CD4-positive, alpha-beta T cell treated with Interleukin-17A for 1 hour (primary cell): ENCODE measurements at places on chromosomes 5 and 9.

DNA sequence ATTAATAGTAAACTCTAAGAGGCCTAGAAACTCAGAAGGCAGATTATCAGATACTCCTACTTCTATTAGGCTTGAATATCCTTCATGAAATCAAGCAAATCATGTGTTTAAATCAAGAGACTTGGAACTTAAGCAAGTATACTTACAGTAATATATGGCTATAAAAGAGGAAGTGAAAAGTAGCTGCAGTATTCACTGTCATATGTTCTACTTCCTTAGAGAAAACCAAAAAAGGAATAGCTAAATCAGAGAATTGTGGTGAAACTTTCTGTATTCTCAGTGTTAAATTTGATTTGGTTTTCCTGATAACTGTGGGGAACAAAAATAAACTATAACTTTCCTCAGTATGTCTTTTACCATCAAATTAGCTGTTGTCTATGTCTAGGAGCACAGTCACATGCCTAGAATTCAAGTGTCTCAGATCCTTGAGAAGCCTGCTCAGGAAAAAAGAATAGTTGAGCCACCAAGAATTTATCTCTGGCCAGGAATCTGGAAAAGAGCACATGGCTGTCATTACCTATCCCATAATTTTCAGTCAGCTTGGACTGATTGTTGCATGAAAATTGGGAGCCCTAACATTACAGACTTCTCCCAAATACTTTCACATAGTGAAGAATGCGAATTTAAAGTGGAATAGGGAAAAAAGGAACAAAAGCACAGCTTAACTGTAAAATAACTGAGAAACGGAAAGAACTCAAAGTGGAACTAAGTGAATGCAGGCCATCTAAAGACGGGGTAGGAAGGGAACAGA lies 1.7 kb downstream of the FKBP15 start:
- peak; percentile 2 for DNase-seq

DNA sequence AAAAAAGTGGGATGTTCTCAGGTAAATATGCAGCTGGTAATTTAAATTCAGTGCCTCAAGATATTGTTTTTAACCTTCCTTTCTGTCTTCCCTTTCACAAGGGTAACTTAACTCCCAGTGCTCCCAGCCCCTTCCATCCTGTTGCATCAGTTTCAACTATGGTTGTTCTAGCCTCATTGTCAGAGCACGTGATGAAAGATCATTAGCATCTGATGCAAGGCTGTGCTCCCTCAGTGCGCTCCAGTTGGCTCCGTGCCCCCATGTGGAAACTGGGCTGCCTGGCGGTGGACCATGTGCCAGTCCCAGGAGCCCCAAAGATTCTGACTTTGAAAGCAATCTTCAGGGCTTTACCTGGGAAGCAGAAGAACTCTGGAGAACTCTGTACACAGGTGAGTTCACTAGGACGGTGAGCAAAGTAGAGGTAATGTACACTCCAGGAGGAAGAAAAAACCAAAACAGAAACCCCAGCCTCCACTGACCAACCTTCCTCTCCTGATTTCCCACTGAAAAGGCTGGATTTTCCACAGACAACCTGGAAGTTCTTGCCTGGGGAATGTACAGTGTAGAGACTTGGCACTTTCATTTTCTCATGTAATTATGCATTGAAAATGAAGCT lies 96.9 kb downstream of the SLC1A3 start:
- DNase-seq = no peak

- DNase-seq = peak; percentile 1
Measured at GRCh38 chr9:113221800-113222481, 597 bp downstream of the SLC31A1 start.

DNA sequence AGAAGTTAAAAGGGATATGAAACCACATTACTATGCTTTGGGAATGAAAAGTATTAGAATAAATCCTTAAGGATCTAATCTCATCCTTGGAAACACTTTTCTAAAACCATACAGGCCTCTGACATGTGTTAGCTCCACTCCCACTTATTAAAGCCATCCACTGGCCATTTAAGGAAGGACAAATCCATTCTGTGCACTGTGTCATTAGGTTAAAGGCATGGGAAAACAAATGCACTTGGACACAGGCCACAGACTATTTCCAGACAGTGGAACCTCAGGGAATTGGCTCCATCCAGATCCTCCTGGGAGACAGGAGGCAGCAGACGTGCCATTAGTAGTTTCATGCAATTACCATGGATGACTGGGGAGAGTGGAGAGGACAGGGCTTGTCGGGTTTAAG lies 454.9 kb downstream of the ENC1 start:
- DNase-seq = no peak

DNA sequence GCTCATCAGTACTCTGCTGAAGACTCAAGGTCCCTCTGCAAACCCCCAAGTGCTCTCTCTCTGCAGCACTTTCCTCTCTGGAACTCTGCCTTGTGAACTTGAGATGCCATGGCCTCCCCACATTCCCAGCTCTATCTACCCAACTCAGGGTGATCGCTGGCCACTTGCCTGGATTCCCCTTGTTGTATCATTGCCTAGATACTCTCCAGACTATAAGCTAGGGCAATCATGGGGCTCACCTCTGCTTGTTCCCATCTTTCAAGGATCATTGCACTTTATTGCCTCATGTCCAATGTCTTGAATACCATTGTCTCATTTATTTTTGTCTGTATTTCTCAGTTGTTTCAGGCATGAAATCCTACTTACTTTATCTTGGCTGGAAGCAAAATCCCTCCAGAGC lies 144.1 kb downstream of the PLPPR1 start:
- no peak for DNase-seq

- DNase-seq = peak; percentile 22
Measured at GRCh38 chr9:114616684-114617520, 5.8 kb downstream of the TMEM268 start.

DNA sequence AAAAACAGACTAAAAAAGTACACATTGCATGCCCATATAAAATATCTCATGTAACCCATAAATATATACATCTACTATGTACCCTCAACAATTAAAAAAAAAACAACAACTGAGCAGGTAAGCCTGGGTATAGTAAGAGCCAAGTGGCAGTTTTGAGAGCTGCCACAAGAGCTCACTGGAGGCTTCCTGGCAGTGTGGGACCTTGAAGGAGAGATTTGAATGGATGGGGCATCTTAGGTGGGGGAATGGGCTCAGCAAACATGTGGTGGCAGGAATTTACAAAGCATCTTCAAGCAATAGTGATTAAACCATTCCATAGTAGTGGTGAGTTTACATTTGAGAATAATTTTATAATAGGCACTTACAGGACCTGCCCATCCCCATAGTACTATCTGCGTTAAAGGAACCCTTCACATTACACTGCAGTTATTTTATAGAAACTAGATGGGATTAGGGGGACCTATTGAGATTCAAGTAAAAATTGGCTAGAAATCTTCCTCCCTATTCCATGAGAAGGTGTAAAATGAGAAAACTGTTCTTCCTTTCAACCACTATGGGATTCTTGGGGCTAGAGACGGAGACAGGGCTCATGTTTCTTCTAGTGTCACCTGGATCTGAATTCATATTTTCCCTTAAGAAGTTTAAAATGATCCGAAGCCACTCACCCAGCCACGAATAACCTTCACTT lies 6.9 kb downstream of the MEGF10 start:
- DNase-seq = no peak

GRCh38 chr5:16554110-16554509 lies 62.7 kb downstream of the RETREG1 start:
- DNase-seq = no peak

DNA sequence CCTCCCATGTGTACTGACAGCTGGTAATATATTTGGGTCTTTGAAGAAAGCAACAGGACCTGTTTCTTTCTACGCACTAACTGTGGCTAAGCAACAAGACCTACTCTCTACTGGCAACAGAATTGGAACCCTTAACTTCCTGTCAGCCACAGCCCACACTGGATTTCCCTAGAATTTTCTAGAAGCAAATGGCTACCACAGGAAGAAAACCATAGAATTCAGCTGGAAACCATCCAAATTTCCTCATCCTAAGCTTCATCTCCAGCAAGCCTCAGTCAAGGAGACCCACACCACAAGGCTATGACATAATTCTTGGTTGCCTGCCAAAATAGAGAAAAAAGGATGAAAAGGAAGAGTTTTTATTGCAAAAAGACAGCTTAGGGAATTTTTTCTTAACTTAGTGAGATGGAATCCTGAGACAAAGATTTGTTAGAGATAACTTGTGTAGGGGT lies 171.8 kb upstream of the TNC start:
- no peak for DNase-seq

DNA sequence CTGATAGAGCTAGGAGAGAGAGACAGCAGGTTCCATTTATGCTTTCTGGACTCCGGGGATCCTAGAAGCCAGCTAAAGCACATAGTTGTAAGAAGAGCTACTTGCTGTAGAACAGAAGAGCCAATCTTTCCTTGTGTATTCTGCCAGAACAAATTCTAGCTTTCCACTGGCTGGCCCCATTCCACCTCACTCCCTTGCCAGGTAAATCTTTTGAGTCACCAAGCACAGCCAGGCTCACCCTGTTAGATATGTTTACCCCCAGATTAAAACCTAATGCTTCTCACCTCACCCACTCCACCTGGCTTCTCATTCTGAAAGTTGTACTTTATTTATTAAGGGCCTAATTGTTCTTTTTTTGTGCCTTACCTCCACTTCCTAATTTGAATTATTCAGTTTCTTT lies 48.9 kb upstream of the CHD1 start:
- DNase-seq = no peak

- DNase-seq = no peak
Measured at GRCh38 chr9:133332381-133332730, 3.6 kb downstream of the SURF6 start.

- no peak for DNase-seq
Measured at GRCh38 chr9:96193236-96193755, 108.7 kb downstream of the HSD17B3 start.

DNA sequence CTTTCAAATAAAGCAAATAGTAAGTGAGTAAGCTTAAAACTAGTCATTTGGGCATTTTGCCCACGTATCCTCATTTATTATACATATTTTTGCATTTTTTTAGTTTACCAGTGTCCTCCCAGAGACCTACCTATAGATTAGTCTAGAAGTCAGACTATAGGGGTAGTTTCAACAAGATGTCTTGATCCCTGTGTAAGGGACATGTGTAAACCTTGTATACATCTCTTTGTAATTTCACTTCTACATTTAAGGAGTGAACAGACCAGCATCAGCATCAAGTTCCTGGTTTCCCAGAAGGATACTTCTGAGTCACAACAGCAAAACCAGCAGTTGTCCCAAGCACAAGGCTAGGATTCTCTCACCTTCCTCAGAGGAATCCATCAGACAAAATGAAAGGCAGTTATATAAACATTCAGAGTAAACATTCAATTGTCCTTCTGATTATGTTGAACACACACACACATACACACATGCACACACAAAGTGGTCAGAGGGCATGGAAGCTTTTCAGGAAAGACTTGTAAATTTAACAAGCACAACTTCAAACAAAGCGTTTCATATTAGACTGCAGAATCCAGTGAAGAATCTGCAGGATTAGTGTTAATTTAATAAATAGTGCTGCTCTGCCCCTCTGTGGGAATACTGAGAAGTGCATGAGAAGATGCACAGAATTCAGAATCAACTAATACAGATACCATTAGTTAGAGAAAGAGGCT lies 55.4 kb downstream of the HINT1 start:
- DNase-seq = peak; percentile 68

GRCh38 chr9:29800821-29801220 lies 2227.5 kb upstream of the C9orf72 start:
- no peak for DNase-seq

GRCh38 chr9:111582888-111583287 lies 16.6 kb downstream of the PTGR1 start:
- DNase-seq = no peak

GRCh38 chr9:12708562-12709298 lies 15.5 kb downstream of the TYRP1 start:
- no peak for DNase-seq

DNA sequence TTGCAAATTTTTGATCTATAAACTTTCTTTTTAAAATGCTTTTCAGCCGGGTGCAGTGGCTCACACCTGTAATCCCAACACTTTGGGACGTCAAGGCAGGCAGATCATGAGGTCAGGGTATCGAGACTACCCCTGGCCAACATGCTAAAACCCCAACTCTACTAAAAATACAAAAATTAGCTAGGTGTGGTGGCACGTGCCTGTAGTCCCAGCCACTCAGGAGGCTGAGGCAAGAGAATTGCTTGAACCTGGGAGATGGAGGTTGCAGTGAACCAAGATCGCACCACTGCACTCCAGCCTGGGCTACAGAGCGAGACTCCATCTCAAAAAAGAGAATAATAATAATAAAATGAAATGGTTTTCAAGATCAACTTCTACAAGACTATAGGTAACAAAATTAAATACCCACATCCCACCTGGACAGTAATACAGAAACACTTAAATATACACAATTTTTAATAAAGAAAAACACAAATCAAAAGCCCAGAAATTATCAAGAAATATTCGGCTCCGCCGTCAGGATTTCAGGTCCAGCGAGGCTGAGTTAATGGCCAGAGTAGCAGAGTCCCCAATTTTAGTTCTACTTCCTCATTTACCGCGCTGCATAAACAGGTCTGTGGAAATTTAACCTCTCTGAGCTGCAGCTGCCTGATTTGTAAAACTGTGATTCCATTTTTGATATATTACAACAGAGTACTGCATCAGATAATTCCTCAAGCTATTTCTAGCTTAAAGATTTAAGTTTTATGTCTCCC lies 4.0 kb downstream of the TUT7 start:
- no peak for DNase-seq

DNA sequence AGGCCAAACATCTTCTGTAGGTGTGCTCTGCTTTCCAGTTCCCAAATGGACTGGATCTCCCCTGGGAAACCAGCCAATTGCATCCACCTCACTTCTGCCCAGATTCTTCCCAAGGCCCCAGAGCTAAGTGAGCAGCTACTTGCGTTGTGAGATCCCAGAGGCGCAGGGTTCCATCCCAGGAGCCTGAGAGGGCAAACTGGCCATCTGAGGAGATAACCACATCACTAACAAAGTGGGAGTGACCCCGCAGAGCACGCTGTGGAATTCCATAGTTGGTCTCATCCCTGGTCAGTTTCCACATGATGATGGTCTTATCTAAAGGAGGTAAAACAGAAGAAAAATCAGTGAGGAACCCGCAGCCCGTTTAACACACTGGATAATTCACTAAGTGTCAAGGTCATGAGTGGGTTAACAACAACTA lies 1.7 kb downstream of the RACK1 start:
- no peak for DNase-seq

DNA sequence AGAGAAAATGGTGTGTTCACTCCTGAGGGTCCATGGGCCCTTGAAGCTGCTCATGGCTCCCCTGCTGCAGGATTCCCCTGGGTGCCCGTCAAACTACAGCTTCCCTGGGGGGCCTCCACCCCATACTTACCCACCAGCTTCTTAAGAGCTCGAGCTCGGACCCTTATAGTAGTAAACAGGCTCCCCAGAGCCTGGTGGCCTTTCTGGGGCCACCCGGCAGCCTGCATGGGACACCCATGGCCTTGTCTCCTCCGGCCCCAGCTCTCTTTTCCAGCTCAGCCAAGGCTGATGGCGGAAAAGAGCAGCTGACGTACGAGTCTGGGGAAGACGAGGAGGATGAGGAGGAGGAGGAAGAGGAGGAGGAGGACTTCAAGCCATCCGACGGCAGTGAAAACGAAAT lies 4.2 kb upstream of the CEL start:
- DNase-seq = no peak

- DNase-seq = no peak
Measured at GRCh38 chr5:103502662-103503061, 59.9 kb downstream of the NUDT12 start.

GRCh38 chr5:168364151-168364661 lies 72.8 kb downstream of the WWC1 start:
- DNase-seq = no peak
